ENCODE measurements at places on chromosomes 4 and X.
A peak's percentile ranks its signal among the peaks of the same experiment; 100 is the strongest.

DNA sequence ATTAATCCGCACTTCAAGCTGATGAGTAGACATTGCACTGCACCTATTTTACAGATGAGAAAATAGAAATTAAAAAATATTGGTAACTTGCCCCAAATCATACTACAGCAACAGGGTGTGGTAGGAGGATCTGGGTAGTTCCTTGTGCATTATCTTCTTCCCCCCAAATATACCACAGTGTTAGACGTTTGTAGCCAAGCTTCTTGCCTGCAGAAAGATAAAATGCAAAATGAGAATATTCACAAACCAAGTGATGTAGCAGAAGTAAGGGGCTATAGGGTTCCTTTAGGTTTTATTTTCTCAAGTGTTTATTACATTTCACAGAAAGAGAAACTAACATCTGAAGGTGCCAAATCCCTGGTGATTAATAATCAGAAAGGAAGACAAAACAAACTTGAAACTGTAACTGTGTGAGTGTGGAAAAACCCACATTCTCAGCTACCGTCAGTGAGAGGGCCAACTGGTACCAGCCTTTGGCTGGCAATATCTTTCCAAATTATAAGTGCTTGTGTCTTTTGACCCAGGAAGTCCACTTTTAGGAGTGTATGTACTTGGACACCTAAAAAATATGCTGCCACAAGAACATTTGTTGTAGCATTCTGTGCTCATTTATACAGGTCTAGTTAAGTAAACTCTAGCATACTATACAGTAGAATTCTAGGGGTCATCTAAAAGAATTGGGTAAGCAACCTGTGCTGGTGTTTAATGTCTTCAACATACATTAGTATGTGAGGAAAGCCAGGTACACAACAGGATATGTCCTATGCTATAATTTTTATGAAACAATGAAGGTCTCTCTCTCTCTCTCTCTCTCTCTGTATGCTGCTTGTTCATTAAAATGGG lies 6.7 kb upstream of the CD38 start:
- DNase-seq = no peak

GRCh38 chr4:139763672-139764071 lies 98.1 kb downstream of the MGST2 start:
- DNase-seq = no peak

- no peak for DNase-seq
Observed at GRCh38 chr4:55255179-55255578, 90.9 kb upstream of the SRD5A3 start.

- no peak for DNase-seq
Observed at GRCh38 chr4:183441276-183441675, 3.2 kb upstream of the CDKN2AIP start.

DNA sequence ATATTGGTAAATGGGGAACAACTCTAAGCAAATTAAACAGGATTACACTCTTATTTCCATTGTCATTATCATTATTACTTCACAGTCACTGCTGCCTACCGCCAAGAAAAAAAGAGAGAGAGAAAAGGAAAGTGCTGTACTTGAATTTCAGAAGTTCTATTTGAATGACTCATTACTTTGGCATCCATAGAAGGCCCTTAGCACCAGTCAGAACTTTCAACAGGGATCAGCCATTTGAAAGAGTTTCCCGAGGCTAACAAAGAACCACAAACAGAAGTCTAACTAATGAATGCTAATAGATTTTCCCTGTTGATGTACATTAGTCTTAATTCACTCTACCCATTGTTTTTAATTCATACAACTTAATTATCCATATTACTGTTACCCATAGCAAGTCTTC lies 116.3 kb downstream of the SHROOM4 start:
- no peak for DNase-seq

GRCh38 chr4:101784957-101785356 lies 5.6 kb upstream of the BANK1 start:
- DNase-seq = no peak

DNA sequence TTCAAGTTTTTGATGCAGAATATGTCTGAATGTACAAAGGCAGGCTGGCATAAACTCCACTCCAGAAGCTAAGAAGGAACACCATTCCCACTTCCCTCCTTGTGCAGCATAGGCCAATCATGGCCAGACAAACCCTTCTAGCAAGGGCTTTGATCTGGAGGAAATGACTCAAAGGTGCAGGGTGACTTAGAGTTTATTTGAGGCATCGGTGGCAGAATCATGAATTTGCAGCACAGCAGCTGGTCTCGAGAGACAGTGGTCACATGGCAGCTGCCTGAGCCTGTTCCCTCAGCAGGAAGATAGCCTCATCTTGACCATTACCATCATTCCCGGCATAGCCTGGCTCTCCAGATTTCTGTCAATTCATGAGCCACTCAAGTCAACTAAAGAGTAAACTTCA lies 154.5 kb downstream of the ATP10D start:
- DNase-seq = no peak

- no peak for DNase-seq
Observed at GRCh38 chr4:35644591-35644990, 599.7 kb downstream of the ARAP2 start.

DNA sequence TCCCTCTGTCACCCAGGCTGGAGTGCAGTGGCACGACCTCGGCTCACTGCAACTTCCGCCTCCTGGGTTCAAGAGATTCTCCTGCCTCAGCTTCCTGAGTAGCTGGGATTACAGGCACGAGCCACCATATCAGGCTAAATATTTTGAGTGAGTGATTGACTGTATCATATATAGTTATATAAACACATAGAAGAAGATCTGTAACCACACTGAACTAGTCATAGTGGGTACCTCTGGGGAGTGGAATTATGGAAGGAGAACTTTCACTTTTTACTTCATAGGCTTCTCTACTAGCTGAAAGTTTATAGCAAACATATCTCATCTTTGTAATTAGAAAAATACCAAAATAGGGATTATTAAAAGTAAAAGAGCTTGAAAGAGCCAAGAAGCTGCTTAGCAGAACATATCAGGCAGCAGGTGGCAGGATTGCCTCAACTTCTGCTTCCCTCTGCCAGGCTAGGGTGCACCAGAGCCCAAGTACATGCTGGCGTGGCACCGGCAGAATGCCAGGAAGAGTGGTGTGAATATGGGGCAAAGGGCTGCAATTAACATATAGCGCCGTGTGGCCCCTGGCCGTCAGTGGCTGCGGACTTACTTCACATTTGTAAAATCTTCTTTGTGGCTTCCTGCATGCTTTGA lies 39.5 kb upstream of the CD40LG start:
- peak; percentile 34 for DNase-seq

DNA sequence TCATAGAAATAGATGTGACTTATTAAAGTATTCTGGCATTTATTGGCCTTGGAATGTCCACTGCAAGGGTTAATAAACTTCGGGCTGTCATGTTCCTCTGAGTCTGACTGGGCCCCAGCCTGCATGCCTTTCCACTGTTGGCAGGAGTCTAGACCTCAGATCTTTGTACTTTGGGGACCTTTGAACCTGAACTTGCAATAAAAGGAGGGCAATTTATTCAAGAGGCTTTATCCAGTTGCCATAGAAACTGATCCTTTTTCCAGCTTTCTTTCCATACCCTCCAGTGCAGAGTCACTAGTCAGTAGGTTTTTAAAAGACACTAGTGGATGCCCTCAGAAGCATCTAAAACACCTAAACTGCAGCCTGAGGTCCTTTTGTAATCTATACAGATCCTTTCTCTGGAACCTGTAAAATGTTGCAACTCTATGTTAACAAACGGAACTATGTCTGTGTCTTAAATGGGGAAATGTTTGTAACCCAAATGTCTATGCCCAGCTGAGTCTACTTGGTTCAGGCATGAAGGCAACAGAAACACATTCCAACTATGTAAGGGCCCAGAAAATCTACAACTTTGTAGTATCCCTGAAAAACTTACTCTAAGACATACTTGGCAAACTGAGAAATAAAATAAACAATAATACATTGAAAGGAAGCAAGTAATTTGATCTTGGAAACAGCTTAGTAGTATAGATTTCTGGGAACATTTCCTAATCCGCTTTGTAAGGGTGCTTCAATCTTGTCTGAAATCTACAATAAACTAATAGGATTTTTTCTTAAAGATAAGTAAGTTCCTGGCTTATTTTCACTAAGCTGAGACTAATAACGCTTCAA lies 41.5 kb downstream of the SOWAHB start:
- no peak for DNase-seq

DNA sequence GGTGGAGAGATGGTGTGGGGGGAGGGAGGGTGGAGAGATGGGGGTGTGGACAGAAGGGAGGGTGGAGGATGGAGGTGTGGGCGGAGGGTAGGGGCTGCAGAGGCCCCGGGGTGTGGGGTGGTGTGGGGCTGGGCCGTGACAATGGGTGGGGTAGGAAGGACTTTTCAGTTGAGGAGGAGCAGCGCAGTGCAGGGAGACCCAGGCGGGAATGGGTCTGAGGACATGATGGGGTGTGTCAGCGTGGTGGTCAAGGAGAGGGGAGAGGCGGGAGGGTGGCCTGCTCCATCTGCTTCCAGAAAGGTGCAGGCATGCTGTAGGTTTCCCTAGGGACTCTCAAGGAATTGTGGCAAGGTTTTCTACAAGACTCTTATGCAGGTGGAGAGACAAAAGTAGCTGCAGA lies 48.9 kb downstream of the RGS12 start:
- DNase-seq = no peak

GRCh38 chr4:111678479-111678878 lies 466.8 kb upstream of the FAM241A start:
- no peak for DNase-seq

- no peak for DNase-seq
Observed at GRCh38 chr4:73869130-73870055, at the start of gene CXCL1. Gene CXCL1, plus strand, starts transcription at chr4:73869393. Its CDS starts 78 bp downstream, at chr4:73869471.

GRCh38 chr4:182700362-182701160 lies 216.6 kb downstream of the DCTD start:
- no peak for DNase-seq

DNA sequence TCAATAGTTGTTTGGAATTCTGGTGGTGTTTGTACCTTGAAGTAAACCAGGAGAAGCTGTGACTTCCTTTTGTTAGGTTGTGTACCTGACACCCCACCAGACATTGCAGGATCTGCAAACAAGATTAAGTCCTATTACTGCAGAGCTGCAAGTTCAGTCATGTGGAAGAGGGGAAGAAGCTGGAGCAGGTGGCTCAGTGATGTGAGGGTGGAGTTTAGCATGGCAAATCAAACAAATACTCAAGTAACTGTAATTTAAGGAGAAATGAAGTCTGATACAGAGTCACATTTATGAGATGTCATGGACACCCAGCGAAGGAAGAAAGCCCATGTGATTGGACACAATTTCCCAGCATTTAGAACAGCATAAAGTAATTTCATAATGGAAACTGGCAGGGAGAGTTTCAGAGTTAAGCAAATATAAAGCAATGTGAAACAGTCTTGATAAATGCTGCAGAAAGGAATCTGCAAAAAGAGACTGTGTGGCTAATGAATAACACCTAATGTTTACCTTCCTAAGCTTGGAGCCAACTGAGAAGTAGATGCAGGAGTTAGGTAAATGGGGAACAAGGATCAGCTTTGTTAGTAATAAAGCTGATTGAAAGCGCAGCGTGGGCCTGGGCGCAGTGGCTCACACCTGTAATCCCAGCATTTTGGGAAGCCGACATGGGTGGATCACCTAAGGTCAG lies 249.1 kb downstream of the GBA3 start:
- DNase-seq = no peak

GRCh38 chr4:54165011-54165410 lies 64.1 kb upstream of the PDGFRA start:
- DNase-seq = no peak

DNA sequence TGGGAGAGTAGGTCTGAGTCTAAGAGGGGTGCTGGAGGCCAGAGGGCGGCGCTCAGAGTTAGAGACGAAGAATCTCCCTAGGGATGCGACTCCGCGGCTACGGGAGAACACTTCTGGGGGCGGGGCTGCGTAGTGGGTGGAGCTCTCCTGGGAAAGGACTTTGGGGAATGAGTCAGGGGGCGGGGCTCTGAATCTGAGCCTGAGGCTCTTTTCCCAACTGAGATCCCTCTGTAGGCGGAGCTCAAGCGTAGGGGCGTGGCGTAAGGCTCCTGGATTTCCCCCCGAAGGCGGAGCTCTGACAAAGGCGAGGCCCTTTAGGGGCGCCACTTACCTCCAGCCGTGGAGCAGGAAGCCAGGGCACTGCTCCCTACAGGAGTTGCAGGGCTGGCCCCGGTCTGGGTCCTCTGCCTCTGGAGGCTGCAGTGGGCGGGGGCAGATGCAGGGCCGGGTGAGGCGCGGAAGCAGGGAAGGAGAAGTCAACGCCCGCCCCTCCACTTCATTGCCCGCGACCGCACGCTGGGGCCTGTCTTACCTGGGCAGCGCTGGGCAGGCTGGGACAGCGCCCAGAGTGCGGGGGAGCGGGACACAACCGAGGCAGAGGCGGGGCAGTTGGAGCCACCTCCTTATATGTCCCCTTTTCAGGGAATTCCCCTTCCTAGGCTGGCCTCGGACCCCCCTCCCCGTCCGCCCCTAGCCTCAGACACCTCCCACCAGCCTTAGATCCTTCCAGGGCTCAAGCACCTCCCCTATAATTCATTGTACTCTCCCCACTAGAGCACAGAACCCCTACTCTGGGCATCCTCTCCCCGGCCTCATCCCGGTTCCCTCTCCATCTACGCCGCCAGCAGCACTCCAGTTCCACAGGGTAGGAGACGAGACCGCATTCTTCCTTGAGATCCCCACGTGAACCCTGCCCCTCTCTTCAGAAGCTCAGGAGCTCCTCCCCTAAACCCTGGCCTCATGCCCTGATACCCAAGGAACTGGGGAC lies 1.6 kb downstream of the PRICKLE3 start:
- no peak for DNase-seq

- DNase-seq = no peak
Observed at GRCh38 chrX:9911487-9911886, 55.7 kb upstream of the CLDN34 start.

DNA sequence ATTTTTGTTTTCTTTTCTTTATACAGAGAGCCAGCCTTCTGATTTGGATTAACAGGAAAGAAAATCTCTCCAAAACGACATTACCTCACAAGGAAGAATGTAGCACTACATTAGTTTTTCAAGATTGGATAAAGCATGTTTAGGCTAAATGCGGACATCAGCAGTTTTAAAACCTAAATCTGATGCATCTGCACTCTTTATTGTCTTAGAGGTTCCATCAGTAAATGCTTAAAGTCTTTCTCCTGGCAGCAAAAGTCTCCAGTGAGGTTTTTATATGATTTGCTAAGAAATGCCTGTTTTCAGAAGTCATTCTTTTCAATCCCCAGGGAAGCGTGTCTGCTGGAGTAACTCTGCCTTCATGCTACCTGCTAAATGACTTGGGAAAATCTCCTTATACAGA lies 912.9 kb upstream of the INTU start:
- no peak for DNase-seq

- no peak for DNase-seq
Observed at GRCh38 chr4:53461244-53461643, 83.8 kb downstream of the FIP1L1 start.

GRCh38 chrX:41452565-41453356 lies 5.6 kb downstream of the NYX start:
- DNase-seq = no peak

- DNase-seq = no peak
Observed at GRCh38 chrX:71917621-71918343, 7.1 kb downstream of the NHSL2 start.

DNA sequence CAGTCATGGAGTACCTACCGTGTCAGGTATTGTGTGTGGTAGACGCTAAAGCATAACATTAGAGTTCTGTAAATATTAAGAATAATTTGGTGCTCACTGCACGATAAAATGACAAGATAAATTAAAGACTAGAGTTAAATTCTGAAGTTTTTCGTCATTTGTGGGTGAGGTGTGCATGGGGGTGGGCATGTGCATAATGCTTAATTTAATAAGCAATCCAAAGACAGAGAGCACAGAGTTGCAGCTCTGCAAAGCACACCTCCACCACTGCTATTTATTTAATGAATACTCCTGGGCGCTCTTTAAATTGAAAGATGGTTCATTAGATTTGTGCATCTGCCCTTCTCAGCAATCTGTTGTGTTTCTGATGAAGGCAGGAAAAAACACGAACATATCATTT lies 62.6 kb downstream of the GATB start:
- DNase-seq = no peak
